ENCODE measurements at places on chromosomes 1 and 21. TPM values are rescaled to one million over a fixed set of nuclear protein-coding genes. Genes with fewer than 3 reads are reported as not detected.
A peak's percentile ranks its signal among the peaks of the same experiment; 100 is the strongest.

DNA sequence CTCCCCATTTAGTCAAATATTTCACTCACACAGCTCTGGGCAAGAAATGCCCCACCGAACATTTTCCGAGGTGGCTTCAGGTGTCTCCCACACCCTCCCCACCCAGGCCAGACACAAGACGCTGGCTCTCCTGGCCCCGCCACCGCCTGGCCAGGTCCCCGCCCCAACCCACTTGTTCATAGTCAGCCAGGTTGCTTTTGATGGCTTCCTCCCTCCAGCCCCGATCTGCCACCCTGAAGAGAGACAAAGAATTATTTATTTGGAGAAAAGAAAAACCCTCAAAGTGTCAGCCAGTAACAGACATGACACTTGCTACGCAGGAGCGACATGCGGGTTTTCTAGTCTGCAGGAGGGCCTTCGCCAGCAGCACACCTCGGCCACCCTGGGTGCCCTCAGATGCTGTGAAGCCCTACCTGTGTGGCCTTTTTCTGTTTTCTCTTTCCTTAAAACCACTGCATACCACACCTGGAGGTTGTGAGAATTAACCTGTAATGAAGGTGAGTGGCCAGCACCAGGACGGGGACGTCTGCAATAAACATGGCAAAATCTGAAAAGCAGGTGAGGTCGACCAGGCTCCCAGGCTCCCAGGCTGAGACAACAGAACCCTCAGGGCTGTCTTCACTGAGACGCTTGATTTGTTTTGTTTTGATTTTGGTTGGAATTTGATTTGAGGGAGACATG is 27.2 kb downstream of the SSBP3 start:
- no peaks in the 10 kb centered on the region for H3K27me3 ChIP-seq
- H3K36me3 ChIP-seq = peaks cover 52% of the 10 kb centered on the region
- H3K4me3 ChIP-seq = no peak overlapping the region
- DNase-seq = no peak
- H3K4me1 ChIP-seq = peaks cover 50% of the 10 kb centered on the region
- H3K27ac ChIP-seq = peak overlapping the region; percentile 91

ESPN gene
- total RNA-seq = 1.2 TPM

LRRN2 gene
- not detected for total RNA-seq

CYP4A22 gene
- 0.07 TPM for total RNA-seq

TTC3 gene
- 70.2 TPM for total RNA-seq

- H3K27me3 ChIP-seq = no peaks in the 10 kb centered on the region
- no peak overlapping the region for H3K27ac ChIP-seq
- H3K4me3 ChIP-seq = no peak overlapping the region
- no peaks in the 10 kb centered on the region for H3K4me1 ChIP-seq
- DNase-seq = peak; percentile 22
- no peaks in the 10 kb centered on the region for H3K36me3 ChIP-seq
Measured at GRCh38 chr21:34548781-34549376, 36.9 kb upstream of the KCNE1 start.

DNA sequence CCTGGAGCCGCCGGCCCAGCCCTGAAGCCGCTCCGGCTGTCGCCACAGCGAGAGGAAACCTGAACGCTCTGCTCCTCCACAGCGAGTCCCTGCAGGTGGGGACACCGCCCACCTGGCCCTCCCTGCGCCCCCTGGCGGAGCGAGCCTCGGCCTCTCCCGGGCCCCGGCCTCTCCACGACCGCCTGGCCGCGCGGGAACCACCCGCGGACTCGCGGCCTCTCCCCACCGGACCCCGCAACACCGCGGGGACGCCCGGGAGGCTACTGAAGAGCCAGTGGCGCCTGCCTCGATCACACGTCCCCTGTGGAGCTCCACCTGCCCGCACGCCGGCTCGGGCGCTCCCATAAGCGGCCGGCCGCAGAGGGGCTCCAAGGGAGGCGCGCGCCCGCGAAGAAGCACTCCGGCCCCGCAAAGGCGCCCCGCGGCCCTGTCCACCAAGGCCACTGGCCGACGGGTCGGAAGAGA is 109.6 kb downstream of the KCNN3 start:
- no peaks in the 10 kb centered on the region for H3K4me1 ChIP-seq
- H3K4me3 ChIP-seq = peak overlapping the region; percentile 35
- H3K27ac ChIP-seq = no peak overlapping the region
- H3K36me3 ChIP-seq = no peaks in the 10 kb centered on the region

DNA sequence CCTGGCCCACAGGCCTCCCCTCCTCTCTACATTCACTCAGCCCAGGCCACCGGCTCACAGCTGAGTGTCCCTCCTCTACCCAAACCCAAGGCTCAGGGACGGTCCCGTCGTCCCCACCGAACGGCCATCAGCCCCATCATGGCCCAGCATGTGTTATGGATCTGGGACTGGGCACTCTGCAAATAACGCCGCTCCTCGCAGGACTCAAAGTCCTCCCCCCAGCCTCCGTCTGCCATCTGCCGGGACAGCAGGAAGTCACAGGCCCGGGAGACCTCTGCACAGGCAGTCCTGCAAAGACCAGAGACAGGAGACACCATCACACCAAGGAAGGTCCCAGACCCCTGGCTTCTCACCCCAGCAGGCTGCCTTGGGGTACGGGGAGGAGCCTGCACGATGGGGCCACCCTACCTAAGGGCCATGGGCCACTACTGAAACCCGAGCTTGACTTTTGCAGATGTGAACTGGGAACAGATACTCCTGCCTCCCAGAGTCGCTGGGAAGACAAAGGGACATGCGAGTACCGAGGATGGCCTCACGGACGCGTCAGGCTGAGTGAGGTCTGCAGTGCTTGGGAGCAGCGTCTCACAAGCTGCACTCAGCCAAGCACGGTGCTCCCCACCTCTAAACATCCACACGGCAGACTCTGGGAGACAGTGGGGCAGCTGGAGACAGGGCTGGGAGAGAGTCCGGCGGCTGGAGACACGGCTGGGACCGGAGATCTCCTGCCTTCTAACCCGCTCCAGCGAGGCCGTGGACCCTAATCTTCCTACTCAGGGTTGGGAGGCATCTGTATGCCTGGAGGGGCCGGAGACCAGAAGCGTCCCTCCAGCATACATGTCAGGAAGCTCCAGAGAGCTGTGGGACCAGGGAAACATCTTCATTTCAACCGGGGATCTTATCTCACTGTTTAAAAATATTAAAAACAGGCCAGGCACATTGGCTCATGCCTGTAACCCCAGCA is 10.4 kb upstream of the SPATC1L start:
- no peak for DNase-seq
- peaks cover 9% of the 10 kb centered on the region for H3K4me1 ChIP-seq
- H3K27me3 ChIP-seq = no peaks in the 10 kb centered on the region
- peaks cover 99% of the 10 kb centered on the region for H3K36me3 ChIP-seq

GRCh38 chr21:45719177-45719802 is 75.8 kb downstream of the PCBP3 start:
- no peaks in the 10 kb centered on the region for H3K4me1 ChIP-seq
- DNase-seq = no peak
- peaks cover 9% of the 10 kb centered on the region for H3K27me3 ChIP-seq

- H3K4me3 ChIP-seq = no peak overlapping the region
- H3K4me1 ChIP-seq = no peaks in the 10 kb centered on the region
- peaks cover 4% of the 10 kb centered on the region for H3K27me3 ChIP-seq
Measured at GRCh38 chr1:29648026-29648425, 411.7 kb downstream of the PTPRU start.

GRCh38 chr1:155729031-155729898 is 40.4 kb downstream of the DAP3 start:
- DNase-seq = no peak
- H3K4me1 ChIP-seq = no peaks in the 10 kb centered on the region
- H3K36me3 ChIP-seq = peaks cover 82% of the 10 kb centered on the region
- no peak overlapping the region for H3K4me3 ChIP-seq

GIPC2 gene
- total RNA-seq = 0.04 TPM

SEC16B gene
- not detected for total RNA-seq

DDAH1 gene
- total RNA-seq = 0.24 TPM

GRCh38 chr1:162142968-162143367 is 73.5 kb downstream of the NOS1AP start:
- peaks cover 5% of the 10 kb centered on the region for H3K27me3 ChIP-seq
- H3K27ac ChIP-seq = no peak overlapping the region
- no peaks in the 10 kb centered on the region for H3K4me1 ChIP-seq
- H3K4me3 ChIP-seq = no peak overlapping the region
- DNase-seq = no peak
- no peaks in the 10 kb centered on the region for H3K36me3 ChIP-seq

DNA sequence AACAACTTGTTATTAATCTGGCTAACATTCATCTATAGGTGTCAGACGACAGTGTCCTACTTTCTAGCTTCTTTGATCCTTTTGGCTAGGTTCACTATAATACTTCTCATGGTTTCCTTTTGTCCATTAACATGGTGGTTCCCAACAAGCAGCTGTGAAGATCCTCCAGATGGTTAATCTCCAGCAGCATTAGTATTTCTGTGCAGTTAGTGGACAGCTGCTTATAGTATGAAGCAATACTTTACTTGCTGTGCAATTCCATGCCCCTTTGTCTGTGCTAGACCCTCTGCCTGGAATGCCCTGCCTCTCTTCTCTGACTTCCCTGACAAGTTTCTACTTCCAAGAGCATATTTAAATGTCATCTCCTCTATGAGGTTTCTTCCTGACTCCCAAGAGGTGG is 41.7 kb upstream of the ARHGAP29 start:
- no peak overlapping the region for H3K4me3 ChIP-seq
- H3K27ac ChIP-seq = no peak overlapping the region
- no peaks in the 10 kb centered on the region for H3K4me1 ChIP-seq
- no peaks in the 10 kb centered on the region for H3K27me3 ChIP-seq
- no peaks in the 10 kb centered on the region for H3K36me3 ChIP-seq
- DNase-seq = no peak

REN gene
- total RNA-seq = 1.7 TPM

DNA sequence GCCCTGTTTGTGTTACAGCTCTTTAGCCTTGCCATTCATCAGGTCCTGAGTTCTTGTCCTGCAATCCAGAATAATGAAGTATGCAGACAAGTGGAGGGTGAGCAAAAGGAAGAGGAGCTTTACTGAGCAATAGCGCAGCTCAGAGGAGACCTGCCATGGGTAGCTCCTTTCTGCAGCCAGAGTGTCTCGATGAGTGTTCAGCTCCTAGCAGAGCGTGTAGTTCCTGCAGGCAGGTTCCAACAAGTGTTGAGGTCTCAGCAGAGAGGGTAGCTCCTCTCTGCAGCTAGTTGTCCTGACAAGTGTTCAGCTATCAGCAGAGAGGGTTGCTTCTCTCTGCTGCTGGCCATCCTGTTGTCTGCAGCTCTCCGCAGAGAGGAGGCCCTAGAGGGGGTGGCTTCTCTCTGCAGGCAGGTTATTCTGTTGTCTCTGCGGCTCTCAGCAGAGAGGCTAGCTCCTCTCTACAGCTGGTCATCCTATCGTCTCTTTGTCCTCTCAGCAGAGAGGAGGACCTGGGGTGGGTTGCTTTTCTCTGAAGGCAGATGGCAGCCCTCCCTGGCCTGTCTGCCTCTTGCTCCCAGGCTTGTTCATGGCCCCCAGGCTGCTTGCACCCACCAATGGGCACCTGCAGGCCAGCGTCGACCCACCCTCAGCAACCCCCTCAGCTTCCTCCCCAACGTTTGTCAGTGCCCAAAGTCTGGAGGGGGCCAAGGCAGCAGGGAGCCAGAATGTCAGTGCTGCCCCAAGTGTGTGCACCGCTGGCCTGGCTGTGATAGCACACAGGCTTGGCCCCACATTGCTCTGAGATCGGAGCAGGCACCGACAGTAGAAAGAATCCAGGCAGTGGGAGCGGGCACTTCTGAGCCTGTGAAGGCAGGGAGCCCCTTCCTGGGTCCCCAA is 112.5 kb upstream of the RUNX3 start:
- no peak overlapping the region for H3K27ac ChIP-seq
- no peak for DNase-seq

CDC42BPA gene
- 54.9 TPM for total RNA-seq

PROX1 gene
- total RNA-seq = 0.09 TPM

NKAIN1 gene
- total RNA-seq = not detected

DNA sequence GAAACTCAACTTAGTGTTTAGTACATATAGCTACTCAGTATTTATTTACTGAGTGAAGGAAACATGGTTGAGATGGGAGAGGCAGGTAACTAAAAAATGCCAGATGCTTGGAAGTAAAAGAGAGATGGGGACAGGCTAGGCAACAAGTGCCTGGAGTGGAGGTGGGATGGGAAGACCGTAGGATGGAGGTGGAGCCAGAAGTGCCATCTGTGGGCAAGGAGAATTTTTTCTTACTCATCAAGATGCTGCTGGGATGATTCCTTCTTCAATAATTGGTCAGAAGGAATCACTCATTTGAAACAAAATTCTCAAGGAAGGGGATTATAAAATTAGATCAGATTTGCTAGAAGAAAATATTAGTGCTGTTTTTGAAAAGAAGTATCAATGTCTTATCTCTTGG is 72.9 kb downstream of the IFI44 start:
- no peaks in the 10 kb centered on the region for H3K4me1 ChIP-seq
- DNase-seq = no peak
- no peak overlapping the region for H3K27ac ChIP-seq
- no peaks in the 10 kb centered on the region for H3K27me3 ChIP-seq
- H3K36me3 ChIP-seq = no peaks in the 10 kb centered on the region
- H3K4me3 ChIP-seq = no peak overlapping the region

- H3K4me3 ChIP-seq = no peak overlapping the region
- DNase-seq = no peak
- no peaks in the 10 kb centered on the region for H3K36me3 ChIP-seq
- no peak overlapping the region for H3K27ac ChIP-seq
Measured at GRCh38 chr21:16534408-16535101, 804.8 kb downstream of the USP25 start.

- H3K4me1 ChIP-seq = peaks cover 5% of the 10 kb centered on the region
- no peaks in the 10 kb centered on the region for H3K36me3 ChIP-seq
- H3K27me3 ChIP-seq = no peaks in the 10 kb centered on the region
- H3K4me3 ChIP-seq = no peak overlapping the region
- no peak for DNase-seq
Measured at GRCh38 chr1:67493148-67493547, 62.9 kb upstream of the SERBP1 start.

GRCh38 chr21:28615276-28615675 is 377.4 kb downstream of the LTN1 start:
- H3K27ac ChIP-seq = no peak overlapping the region
- H3K4me3 ChIP-seq = no peak overlapping the region
- no peak for DNase-seq
- no peaks in the 10 kb centered on the region for H3K36me3 ChIP-seq

TRAPPC3 gene
- total RNA-seq = 90.9 TPM

- no peaks in the 10 kb centered on the region for H3K4me1 ChIP-seq
- no peaks in the 10 kb centered on the region for H3K36me3 ChIP-seq
- H3K27ac ChIP-seq = no peak overlapping the region
- no peak for DNase-seq
Measured at GRCh38 chr1:166307261-166308188, 140.7 kb upstream of the FAM78B start.

DNA sequence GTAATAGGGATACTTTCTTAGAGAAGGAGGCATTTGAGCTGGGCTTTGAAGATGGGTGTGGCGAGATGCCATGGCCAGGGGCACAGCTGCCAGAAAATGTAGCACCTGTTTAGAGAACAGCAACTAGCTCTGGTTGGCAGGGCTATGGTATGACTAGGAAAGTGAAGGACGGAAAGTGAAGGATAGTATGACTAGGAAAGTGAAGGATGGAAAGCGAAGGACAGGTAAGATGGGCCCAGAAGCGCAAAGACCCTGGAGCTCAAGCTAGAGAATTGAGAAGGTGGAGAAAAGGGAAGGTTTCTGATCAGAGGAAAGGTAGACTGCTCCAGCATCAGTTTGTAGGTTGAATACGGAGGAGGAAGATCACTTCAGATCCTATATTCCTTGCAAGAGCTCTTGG is 205.4 kb downstream of the SLC35F3 start:
- 0 out of 2 replicates have a peak, but pooled peaks cover 3% of the 10 kb centered on the region for H3K4me1 ChIP-seq
- peaks cover 7% of the 10 kb centered on the region for H3K27me3 ChIP-seq
- H3K36me3 ChIP-seq = no peaks in the 10 kb centered on the region
- H3K27ac ChIP-seq = no peak overlapping the region
- DNase-seq = no peak
- H3K4me3 ChIP-seq = no peak overlapping the region

CFHR3 gene
- total RNA-seq = 0.47 TPM

GRCh38 chr1:38179483-38179882 is 132.9 kb upstream of the POU3F1 start:
- no peaks in the 10 kb centered on the region for H3K36me3 ChIP-seq
- DNase-seq = no peak
- no peaks in the 10 kb centered on the region for H3K4me1 ChIP-seq
- no peak overlapping the region for H3K27ac ChIP-seq

PLA2G4A gene
- total RNA-seq = 0.16 TPM
